ENCODE measurements at places on chromosomes 4 and X. TPM values are rescaled to one million over a fixed set of nuclear protein-coding genes. Genes with fewer than 3 reads are reported as not detected.

The ADAM29 gene
- total RNA-seq: 0.06 TPM

The STARD8 gene
- total RNA-seq: 17.5 TPM

The WDR17 gene
- total RNA-seq: 7.5 TPM

The SLC34A2 gene
- 1,795 TPM for total RNA-seq

The CCDC160 gene
- 0.98 TPM for total RNA-seq

The NDP gene
- total RNA-seq: 1.3 TPM

The TLR7 gene
- 3.5 TPM for total RNA-seq

The CYSLTR1 gene
- 5.4 TPM for total RNA-seq

The PPP3CA gene
- total RNA-seq: 44.3 TPM

The ASB12 gene
- total RNA-seq: not detected

The GPRIN3 gene
- total RNA-seq: 5.4 TPM

The IQCM gene
- total RNA-seq: not detected

The NHS gene
- total RNA-seq: 2.0 TPM

The NXF2 gene
- total RNA-seq: not detected

The PCDH7 gene
- total RNA-seq: 9.4 TPM

The IBSP gene
- total RNA-seq: 0.37 TPM

The PPP4R3C gene
- total RNA-seq: not detected

The OPRPN gene
- not detected for total RNA-seq

The STOX2 gene
- 15.1 TPM for total RNA-seq

The FNIP2 gene
- total RNA-seq: 57.4 TPM

The SUPT20HL2 gene
- total RNA-seq: not detected

The DGKK gene
- total RNA-seq: 0.03 TPM

The SCLT1 gene
- 14.7 TPM for total RNA-seq

The RBPJ gene
- total RNA-seq: 130 TPM

The GLRA2 gene
- 0.60 TPM for total RNA-seq

The C4orf51 gene
- total RNA-seq: not detected

The FMR1NB gene
- not detected for total RNA-seq

The PDE5A gene
- total RNA-seq: 121 TPM

The UGT2B10 gene
- not detected for total RNA-seq

The GAB1 gene
- total RNA-seq: 138 TPM

The ATOH1 gene
- not detected for total RNA-seq

The GAGE12J gene
- total RNA-seq: not detected

The KCTD8 gene
- 0.17 TPM for total RNA-seq

The ABLIM2 gene
- total RNA-seq: 4.0 TPM

The RAB33A gene
- total RNA-seq: 2.0 TPM

The RENBP gene
- total RNA-seq: 16.6 TPM

The NRK gene
- total RNA-seq: 12.2 TPM

The SCML2 gene
- 0.74 TPM for total RNA-seq

The CNGA1 gene
- 0.48 TPM for total RNA-seq

The PCYT1B gene
- 3.8 TPM for total RNA-seq

The YY2 gene
- 2.0 TPM for total RNA-seq

The SLC9B1 gene
- total RNA-seq: 0.49 TPM

The GPR34 gene
- total RNA-seq: 9.8 TPM

The MED28 gene
- total RNA-seq: 45.9 TPM

The PPID gene
- total RNA-seq: 17.3 TPM
